ENCODE measurements at places on chromosomes 2 and 18. TPM values are rescaled to one million over a fixed set of nuclear protein-coding genes. Genes with fewer than 3 reads are reported as not detected.

DNA sequence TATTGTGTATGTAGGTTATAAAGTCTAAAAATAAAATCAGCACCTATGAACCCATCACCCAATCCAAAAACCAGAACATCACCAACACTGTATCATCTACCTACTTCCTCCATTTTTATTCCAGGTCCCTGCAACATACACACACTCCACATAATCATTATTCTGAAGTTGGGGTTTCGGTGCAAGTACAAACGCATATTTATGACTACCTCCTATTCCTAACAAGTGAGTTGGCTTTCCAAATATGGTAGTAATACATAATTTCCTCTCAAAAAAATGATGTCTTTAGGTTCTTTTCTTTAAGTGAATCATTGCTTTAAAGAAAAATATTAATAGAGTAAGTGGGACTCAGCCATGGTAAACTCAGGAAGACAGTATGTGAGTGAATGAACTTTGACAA, 3.3 kb downstream of the ACVR1 start:
- peak; percentile 43 for DNase-seq

The CXCR1 gene
- total RNA-seq = not detected

The HOXD12 gene
- not detected for total RNA-seq

GRCh38 chr2:237198164-237198855, 112.6 kb downstream of the COPS8 start:
- peak; percentile 92 for DNase-seq

The TTN gene
- total RNA-seq = 0.18 TPM

GRCh38 chr2:121088251-121089165, 196.5 kb downstream of the TFCP2L1 start:
- no peak for DNase-seq

Measured in IMR-90 (cell line).